ENCODE measurements at places on chromosomes 3 and 15.

- DNase-seq = no peak
Observed at GRCh38 chr3:108133858-108134554, 43.2 kb upstream of the CD47 start.

DNA sequence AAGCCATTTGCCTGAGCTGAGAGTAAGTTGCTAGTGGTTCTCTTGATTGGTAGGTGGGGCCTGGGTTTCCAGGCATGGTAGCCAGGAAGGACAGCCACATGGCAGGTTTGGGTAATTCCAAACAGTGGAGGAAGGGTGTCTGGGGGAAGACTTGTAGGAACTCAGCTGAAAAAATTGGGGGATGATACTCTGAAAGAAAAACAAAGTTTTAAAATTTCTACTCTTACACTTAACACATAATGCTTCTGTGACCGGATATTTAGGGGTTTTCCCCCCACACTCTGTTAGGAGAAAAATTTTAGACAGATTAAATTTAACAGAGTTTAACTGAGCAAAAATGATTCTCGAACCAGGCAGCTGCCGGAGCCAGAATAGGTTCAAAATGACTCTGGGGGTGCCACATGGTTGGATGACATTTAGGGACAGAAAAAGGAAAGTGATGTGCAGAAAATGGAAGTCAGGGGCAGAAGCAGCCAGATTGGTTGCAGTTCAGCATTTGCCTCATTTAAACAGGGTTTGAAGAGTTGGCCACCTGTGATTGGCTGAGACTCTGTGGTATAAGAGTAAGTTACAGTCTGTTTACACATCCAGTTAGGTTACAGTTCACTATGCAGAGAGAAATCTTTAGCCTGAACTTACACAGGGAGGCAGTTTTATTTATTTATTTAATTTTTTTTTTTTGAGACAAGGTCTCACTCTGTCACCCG is 8.1 kb downstream of the B2M start:
- DNase-seq = no peak

DNA sequence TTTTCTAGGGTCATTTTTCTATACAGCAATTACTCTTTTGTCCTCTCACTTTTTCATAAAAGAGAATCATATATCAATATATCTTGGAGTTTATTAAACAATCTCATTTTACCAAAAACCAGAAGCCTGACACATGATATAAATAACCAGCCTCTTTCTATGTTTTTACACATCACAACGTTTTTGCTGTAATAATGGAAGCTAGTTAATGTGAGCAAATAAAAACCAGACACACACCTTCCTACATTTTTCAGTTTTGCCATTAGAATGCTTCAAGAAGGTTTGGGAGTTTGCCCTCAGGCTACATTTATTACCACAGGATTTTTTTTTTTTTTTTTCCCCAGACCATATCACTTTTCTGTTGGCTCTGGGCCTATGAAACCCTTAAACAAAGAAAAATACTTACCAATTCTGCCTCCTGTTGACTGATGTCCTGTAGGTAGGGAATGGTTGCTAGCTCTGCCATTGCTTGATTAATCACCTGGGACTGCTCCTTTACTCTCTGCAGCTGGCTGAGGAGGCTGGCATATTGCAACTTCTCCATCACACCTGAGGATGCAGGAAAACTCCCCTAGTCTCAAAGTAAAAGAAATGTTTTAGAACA is 165.5 kb downstream of the ECT2 start:
- DNase-seq = no peak

DNA sequence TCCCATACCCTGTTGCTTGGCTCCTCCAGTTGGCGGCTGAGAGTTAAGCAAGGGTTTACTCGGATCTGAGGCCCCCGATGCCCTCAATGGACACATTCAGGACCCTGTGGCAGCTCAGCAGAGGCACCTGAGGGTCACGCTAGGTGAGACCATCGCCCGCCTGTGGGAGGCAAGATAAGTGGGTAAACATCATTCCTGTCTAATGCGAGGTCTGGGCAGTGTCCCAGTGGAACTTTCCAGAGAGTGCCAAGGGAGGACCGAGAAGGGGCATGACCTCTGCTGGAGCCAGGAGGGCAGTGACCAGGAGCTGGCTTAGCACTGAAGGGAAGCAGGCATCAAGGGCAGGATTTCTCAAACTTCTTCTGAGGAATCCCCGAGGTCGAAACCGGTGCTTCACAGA is 65.4 kb upstream of the SEC61A1 start:
- DNase-seq = no peak

DNA sequence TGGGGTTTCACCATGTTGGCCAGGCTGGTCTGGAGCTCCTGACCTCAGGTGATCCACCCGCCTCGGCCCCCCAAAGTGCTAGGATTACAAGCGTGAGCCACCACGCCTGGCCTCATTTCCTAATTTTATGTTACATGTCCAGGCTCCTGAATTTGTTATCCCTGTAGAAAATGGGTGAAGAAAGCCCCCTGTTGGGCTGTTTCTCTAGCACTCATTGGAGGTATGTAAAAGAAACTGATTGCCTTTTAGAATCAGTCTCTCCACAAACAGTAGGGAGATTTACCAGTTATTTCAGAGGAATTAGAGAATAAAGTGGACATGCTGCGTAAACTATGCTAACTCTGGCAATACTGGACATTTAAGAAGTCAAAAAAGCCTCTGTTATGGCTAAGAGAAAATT is 364.1 kb upstream of the TBL1XR1 start:
- no peak for DNase-seq

DNA sequence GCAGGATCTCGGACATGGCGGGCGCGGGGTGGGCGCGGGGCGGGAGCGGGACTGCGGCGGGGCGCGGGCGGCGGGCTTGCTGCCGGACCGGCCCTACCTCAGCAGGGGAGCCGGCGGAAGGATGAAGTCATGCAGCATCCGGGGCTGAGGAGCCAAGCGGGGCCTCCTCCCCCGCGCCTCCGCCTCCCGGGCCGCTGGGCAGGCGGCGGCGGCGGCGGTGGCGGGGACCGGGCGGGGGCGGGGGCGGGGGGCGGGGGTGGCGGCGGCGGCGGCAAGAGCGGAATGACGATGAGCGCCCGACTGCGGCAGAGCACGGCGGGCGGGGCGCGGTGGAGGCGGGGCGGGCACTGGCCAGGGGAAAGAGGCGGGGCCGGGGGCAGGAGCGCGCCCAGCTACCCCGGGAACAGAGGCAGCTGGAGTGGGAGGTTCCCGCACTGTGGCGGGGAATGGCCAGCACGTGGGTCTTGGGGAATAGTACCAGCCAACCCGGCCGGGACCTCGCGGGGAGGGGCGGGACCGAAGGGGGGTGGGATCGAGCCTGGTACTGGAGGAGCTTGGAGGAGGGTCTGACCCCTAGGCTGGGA is at the start of gene CAMK2N2:
Gene CAMK2N2, minus strand, starts transcription at position 284 of the 584 bp plus-strand sequence. Its CDS starts 268 bp downstream, at position 16.
- DNase-seq = peak; percentile 92

GRCh38 chr3:73609655-73610054 is 15.1 kb downstream of the PDZRN3 start:
- DNase-seq = no peak

GRCh38 chr15:69825941-69826818 is 271.5 kb downstream of the TLE3 start:
- no peak for DNase-seq

All from SHP77 (cell line).